Adrenal gland (tissue), 19 donors: ENCODE measurements at places on chromosomes 6 and 20.

- DNase-seq, result peak; percentile 54
- H3K4me3 ChIP-seq, result no peak overlapping the region
Measured at GRCh38 chr20:19976595-19977372, 40.4 kb upstream of the NAA20 start.

GRCh38 chr6:90103056-90103800, 193.4 kb downstream of the BACH2 start:
- DNase-seq, result no peak
- no peak overlapping the region for H3K27ac ChIP-seq
- no peaks in the 10 kb centered on the region for H3K4me1 ChIP-seq
- no peaks in the 10 kb centered on the region for H3K36me3 ChIP-seq
- no peaks in the 10 kb centered on the region for H3K27me3 ChIP-seq

GRCh38 chr6:55617272-55617671, 38.3 kb upstream of the HMGCLL1 start:
- peak; percentile 58 for DNase-seq
- H3K36me3 ChIP-seq, result no peaks in the 10 kb centered on the region
- no peaks in the 10 kb centered on the region for H3K4me1 ChIP-seq
- no peak overlapping the region for H3K4me3 ChIP-seq

DNA sequence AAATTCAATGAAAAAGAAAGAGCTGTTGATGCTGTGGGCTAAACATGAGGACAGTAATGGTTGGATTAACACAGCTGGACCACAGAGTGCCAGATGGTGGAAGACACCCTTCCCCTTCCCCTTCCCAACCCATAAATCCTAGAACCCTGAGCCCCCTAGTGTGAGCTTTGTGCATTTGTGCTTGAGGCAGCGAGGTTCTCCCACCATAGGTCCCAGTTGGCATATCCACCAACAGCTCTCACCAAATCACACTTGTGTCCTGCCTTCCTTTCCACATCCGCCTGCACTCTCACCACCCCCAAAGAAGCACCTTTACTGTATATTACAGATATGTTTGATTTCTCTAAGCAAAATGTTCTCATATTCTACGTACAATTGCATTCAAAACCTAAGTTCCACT, 32.8 kb upstream of the HBS1L start:
- H3K4me1 ChIP-seq, result no peaks in the 10 kb centered on the region
- no peak for DNase-seq
- no peaks in the 10 kb centered on the region for H3K36me3 ChIP-seq
- no peaks in the 10 kb centered on the region for H3K27me3 ChIP-seq
- no peak overlapping the region for H3K27ac ChIP-seq

DNA sequence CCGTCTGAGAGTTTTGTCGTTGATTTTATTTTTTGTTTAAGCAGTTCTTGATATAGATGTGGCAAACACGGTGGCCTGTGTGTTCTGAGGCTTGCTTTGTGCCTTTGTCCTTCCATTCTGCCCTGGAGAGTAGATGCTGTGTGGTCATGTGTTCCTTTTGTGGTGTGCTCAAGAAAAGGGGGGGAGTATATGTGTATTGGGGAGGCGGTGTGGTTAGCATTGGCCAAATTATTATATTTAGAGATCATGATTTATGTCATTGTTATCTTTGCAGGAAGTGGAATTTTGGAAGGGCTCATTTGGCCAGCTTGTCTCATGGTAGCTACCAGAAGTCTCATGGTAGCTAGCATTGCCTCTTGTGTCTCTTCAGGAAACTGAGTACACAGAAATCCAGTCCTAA, 16.4 kb downstream of the RREB1 start:
- H3K36me3 ChIP-seq, result peaks cover 4% of the 10 kb centered on the region
- H3K27ac ChIP-seq, result no peak overlapping the region
- H3K27me3 ChIP-seq, result no peaks in the 10 kb centered on the region
- H3K4me3 ChIP-seq, result no peak overlapping the region
- H3K4me1 ChIP-seq, result peaks cover 31% of the 10 kb centered on the region

DNA sequence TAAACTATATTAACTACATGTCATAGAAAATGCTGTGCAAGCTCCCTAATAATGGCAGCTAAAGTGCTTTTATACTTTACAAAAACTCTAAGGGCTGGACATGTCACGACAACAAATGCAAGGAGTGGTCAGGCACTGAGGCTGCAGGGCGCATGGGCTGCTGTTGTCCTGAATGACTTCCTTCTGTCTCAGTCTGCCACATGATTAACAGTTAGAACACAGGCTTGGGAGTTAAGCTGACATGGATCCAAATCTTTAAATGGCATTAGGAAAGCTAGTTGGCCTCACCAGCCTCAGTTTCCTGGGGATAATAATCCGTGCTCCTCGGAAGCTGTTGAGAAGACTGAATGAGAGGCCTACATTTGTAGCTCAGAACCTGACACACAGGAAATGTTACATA, 57.4 kb downstream of the PREP start:
- no peaks in the 10 kb centered on the region for H3K27me3 ChIP-seq
- DNase-seq, result no peak
- no peak overlapping the region for H3K4me3 ChIP-seq
- no peaks in the 10 kb centered on the region for H3K4me1 ChIP-seq
- no peaks in the 10 kb centered on the region for H3K36me3 ChIP-seq
- H3K27ac ChIP-seq, result no peak overlapping the region

DNA sequence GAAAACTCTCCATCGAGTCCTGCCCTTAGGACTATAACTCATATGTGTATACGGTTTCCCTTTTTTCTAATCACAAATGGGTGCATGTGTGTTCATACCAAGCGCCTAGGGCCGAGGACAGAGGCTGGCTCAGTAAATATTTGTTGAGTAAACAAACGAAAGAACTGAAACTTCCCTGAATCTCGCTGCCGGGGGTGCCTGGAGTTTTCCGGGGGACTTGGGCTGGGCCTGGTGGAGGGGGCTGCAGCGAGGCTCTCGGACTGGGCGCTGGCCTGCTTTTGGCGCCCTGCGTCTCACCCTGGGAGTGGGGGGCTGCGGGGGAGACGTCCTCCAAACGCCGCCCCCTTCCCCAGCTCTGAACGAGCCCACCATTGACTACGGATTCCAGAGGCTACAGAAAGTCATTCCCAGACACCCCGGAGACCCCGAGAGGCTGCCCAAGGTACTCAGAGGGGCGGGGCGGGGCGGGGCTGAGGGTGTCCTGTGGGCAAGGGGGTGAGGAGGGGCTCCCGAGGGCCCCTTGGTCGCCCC, 49.0 kb downstream of the CPXM1 start:
- peaks cover 8% of the 10 kb centered on the region for H3K4me1 ChIP-seq
- H3K27me3 ChIP-seq, result peaks cover 21% of the 10 kb centered on the region
- no peaks in the 10 kb centered on the region for H3K36me3 ChIP-seq
- DNase-seq, result no peak

DNA sequence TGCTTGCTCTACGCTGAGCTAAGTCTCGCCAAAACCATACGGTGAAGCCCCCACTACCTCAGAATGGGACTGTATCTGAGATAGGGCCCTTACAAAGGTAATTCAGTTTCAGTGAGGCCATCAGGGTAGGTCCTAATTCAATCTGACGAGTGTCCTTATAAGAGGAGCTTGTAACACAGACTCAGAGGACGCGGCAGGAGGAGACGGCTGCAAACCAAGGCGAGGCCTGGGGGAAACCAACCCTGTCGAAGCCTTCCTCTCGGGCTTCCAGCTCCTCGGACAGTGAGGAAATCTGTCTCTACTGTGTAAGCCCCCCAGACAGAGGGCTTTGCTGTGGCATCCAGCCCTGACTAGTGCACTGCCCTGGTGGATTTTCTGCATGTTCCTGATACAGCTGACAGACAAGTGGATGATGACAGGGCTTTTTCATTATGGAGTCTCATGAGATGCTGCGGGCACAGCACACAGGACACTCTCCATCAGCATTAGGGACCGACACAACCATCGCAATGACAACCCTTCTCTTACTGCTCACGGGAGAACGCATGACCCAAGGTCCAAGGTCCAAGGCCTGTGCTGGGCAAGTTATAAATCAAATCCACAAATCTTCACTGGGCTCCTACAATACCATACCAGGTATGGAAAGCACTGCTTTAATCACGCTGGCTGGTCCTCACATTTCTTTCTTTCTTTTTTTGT, 48.2 kb downstream of the SSR1 start:
- peaks cover 15% of the 10 kb centered on the region for H3K4me1 ChIP-seq
- H3K27me3 ChIP-seq, result no peaks in the 10 kb centered on the region
- no peak overlapping the region for H3K4me3 ChIP-seq
- H3K27ac ChIP-seq, result no peak overlapping the region

GRCh38 chr6:152305672-152306071, 331.5 kb downstream of the SYNE1 start:
- no peak overlapping the region for H3K27ac ChIP-seq
- no peaks in the 10 kb centered on the region for H3K27me3 ChIP-seq
- no peaks in the 10 kb centered on the region for H3K36me3 ChIP-seq
- DNase-seq, result no peak
- no peak overlapping the region for H3K4me3 ChIP-seq
- peaks cover 12% of the 10 kb centered on the region for H3K4me1 ChIP-seq

DNA sequence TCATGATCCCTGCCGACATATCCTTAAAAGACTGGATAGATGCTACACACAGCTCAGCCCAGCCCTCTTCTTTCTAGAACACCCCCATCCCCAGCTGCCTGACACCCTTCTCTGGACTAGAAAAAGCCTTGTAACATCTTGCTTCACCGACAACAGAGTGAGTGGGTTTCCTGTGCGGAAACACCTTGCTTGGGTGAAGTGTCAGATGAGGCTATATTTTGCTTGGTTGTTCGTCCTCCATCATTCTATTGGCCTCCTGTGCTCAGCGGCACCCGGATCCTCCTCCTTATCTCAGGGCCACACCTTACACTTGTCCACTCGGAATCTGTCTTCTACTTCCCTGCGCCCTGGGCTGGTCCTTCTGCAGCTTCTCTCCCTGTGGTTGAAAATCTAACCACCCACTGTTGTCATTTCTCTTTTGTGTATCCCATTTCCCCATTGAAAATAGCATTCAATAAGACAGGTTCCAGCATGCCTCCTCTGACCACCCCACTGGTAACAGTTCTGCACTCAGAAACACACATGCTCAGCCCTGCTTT, 101.3 kb upstream of the MLN start:
- no peak for DNase-seq
- H3K27ac ChIP-seq, result no peak overlapping the region
- H3K36me3 ChIP-seq, result no peaks in the 10 kb centered on the region
- H3K27me3 ChIP-seq, result no peaks in the 10 kb centered on the region
- H3K4me1 ChIP-seq, result no peaks in the 10 kb centered on the region
- H3K4me3 ChIP-seq, result no peak overlapping the region

DNA sequence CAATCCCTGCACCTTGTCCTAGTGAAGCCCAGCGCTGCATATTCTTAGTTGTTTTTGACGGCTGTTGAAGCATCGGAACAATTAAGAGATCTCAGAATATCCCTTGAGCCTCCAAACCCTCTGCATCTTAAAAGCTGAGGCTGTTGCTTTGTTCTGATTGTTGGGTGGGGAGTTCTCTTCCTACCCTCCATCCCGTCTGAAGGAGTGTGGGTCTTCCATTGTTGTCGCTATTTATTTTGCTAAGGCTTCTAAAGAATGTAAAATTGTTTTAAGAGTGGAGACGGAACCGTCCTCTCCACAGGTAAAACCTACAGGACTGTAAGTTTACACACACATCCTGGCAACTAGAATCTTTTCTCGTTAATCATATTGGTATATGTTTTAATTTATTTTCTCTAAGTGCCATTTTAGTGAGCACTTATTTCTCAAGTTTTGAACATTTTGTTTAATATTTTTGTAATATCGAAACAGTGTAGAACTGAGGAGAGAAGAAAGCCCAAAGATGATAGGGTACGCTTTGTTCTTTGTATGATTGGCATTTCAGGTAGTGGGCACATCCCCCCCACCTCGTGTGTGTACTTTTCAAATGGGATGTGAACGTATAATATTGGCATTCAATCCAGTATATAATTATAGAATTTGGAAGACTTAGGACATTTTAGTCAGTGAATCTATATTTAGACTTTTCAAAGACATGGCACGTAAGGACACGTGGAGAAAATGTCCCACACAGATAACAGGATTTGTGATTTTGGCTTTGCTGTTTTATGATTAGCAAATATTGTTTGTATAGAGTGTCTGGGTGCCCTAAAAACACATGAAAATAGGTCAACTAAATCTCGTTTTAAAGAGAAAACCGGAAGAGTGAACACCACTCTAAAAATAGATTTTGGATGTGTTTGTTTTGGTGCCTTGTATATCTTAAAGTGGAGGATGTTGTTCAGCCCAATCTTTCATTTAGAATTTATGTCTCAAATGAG, 1.3 kb downstream of the RNF146 start:
- peak overlapping the region; percentile 85 for H3K4me3 ChIP-seq
- no peaks in the 10 kb centered on the region for H3K36me3 ChIP-seq
- DNase-seq, result no peak
- no peaks in the 10 kb centered on the region for H3K27me3 ChIP-seq
- peak overlapping the region; percentile 95 for H3K27ac ChIP-seq

DNA sequence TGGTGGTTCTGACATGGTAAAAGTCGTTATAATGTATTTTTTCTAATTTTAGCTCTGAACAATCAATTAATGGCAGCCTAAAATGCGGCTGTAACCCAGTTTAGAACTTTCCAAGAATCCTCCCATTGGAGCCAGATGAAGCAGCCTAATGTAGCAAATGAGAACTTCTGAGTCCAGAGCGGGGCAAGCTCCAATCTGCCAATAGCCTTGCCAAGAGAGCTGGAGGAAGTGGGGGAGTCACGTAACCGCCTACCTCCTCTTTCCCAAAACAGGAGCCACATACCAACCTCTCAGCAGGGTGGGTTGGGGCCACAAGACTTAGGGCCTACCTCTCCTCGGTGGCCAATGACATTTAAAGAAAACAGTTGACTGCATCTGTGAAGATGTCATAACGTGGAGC, 230.6 kb downstream of the SOD2 start:
- H3K27me3 ChIP-seq, result no peaks in the 10 kb centered on the region
- no peak for DNase-seq
- no peaks in the 10 kb centered on the region for H3K4me1 ChIP-seq
- no peak overlapping the region for H3K4me3 ChIP-seq
- H3K27ac ChIP-seq, result no peak overlapping the region

- H3K36me3 ChIP-seq, result no peaks in the 10 kb centered on the region
- no peak overlapping the region for H3K27ac ChIP-seq
- H3K27me3 ChIP-seq, result no peaks in the 10 kb centered on the region
- no peak overlapping the region for H3K4me3 ChIP-seq
- H3K4me1 ChIP-seq, result no peaks in the 10 kb centered on the region
Measured at GRCh38 chr6:12298017-12298978, 8.1 kb downstream of the EDN1 start.

DNA sequence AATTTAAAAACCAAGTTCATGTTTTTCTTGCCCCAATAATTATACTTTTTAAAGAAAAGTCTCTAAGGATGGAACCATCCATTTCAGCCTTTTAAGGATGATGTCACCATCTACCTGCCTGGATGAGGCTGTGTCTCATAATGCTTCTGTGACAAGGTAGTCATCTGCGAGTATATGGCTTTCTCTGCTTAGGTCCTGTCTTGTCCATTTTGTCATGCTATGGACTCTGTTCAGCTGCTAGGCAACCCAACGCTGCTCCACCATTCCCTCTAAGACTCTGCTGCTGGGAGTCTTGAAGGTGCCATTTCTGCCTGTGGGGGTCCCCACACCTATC, 459.8 kb upstream of the RUNX2 start:
- H3K27ac ChIP-seq, result no peak overlapping the region
- no peaks in the 10 kb centered on the region for H3K36me3 ChIP-seq
- no peaks in the 10 kb centered on the region for H3K27me3 ChIP-seq
- no peak overlapping the region for H3K4me3 ChIP-seq
